ENCODE measurements at places on chromosomes 3 and 15.

DNA sequence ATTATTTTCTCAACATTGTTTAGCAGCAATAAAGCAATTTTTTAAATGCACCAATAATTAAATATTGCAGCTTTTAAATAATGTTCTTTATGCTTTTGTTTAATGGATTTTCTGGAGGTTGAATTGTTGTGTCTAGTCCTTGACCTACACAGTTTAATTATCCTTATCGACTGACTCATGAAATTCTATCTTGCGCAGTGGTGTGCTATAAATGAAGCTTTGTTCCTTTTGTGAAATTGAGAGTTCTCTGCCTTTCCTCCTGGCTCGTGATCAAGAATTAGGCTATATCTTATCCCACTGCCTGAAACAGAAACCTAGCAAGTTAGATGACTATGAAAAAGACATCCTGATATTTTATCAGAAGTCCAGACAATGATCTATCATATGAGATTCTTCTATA, 37.0 kb upstream of the PIK3R4 start:
- no peak for DNase-seq

DNA sequence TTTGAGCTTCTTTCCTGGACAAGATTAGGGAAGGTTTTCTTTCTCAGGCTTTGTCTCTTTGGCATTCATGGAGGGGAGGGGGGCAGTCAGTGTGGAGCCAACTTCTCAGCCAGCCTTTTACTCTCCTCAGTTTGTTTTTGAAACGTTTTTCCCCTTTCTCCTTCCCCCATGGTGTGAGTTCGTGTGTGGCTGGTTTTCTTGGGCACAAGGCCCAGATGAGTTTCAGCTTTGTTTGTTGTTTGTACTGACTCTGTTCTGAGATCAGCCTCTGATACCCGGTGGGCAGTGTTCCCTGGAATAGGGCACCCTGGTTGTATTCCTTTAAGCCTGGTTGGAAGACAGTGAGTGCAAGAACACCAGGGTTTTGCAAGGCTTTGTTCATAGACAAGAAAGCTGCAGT, 168.2 kb upstream of the RARB start:
- DNase-seq = no peak

GRCh38 chr15:59227021-59227420, 20.4 kb downstream of the LDHAL6B start:
- no peak for DNase-seq

- no peak for DNase-seq
Observed at GRCh38 chr3:138027821-138028220, 17.9 kb downstream of the CLDN18 start.

- no peak for DNase-seq
Observed at GRCh38 chr3:138396752-138397410, 37.5 kb upstream of the ESYT3 start.

- no peak for DNase-seq
Observed at GRCh38 chr15:78689626-78690025, 48.6 kb upstream of the CHRNB4 start.

Data from activated naive CD4-positive, alpha-beta T cell treated with Interleukin-2 at 50 U/mL for 16 hours (primary cell).